ENCODE measurements at places on chromosomes 16 and 17.

DNA sequence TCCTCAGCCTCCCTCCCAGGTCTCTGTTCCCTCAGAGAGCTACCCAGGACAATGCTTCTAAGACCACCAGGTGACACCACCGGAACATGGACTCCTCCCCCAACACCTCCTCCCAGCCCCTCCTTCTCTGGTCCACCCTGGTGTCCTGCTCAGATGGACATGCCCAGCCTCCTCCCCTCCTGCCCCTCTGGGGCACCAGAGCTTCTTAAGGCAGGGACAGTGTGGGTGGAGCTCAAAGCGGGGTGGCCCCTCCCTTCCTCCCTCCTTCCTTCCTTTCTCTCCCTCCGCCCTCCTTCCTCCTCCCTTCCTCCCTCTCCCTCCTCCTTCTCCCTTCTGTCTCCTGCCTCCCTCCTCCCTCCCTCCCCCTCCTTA lies 22.7 kb downstream of the TRPV3 start:
- no peak for DNase-seq

DNA sequence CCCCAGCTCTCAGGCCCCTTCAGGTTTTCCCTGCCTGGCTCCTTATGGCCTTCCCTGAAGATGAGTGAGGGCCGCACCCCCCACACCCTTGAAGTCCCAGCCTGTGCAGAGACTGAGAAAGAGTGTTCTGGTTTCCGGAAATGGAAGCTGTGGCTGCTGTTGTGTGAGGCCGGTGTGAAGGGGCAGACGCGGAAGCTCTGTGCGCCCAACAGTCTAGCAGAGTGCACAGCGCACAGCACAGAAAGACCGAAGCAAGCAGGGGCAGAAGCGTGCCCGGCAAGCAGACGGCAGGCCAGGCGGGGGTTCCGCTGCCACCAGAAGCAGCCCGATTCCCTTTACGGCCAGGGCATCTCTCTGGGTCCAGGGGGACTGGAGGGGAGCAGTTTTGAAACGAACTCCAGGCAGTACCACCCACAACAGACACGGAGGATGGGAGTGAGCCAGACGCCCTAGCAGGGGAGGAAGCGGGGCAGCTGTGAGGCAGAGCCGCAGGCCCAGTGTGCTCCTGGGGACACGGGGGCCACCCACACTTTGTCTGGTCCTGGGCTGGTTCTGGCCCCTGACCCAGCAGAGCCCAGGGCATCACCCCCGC lies 16.7 kb downstream of the TPSG1 start:
- no peak for DNase-seq

DNA sequence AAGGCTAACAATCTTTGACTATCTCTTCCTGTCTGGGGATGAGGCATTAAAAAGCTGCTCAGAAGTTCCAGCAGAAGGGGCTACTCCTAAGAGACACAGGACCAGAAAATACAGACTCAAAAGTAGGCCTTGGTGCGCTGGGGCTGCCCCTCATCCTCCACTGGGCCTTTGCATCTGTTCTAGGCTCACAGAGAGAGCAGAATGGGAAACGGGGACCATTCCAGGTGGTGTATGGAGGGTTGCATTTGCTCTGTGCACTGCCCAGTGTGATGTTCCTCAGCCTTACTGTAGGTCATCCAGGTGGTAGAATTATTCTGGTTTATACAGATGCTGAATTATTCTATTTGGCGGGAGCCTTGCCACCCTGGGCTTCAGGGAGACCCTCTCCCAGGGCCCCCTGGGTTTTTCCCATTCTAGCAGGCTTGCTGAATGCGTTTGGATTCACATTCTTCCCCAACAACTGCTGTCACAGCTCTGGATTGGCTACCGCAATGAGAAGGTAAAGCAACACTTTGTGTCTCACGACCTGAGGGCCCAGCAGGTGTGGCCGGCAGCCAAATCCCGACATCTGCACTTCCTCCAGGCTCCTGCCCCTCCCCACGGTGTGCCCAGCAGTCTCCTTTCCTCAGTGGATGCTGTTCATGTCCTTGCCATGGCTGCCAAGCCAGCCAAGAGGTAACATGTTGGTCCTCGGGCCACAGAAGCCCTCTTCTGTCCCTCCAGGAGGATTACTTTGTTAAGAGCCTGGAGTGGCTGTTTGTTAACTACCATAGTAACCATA lies 25.0 kb upstream of the ZNHIT3 start:
- no peak for DNase-seq

DNA sequence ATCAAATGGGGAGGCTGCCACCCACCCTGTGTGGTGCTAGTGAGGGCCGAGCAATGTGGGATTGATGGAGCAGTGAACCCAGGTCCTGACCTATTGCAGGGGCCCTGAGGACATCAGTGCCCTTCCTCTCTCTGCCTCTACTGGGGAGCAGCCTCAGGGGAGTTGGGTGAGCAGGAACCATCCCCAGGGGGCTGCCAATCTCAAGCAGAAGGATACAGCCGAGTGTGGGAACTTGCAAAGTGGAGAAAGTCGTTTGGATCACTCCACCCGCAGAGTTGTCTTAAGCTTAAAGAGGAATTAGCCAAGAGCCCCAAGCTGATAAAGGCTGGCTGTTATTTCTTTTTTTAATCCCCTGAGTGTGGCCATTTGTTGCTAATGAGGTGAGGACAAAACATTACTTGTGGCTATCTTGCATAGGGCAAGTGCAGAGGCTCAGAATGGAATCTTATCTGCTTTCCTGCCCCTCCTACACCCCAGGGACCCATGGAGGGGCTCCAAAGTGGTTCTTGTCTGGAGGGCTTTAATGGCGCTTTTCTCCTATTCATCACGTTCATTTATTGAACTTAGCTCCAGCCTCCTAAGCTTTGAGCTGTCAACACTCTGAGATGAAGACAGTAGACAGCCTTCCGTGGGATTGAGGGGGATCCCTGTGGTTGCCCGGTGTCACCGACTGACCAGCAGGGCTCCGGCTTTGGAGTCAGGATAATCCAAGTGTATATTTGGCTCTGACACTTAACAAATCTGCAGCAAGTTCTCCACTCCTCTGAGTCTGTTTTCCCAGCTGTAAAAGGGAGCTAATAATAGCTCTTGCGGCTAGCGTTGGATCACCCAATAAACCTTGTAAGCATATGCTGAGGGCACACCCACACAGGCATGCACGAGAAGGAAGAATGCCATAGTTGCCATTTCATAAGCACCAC lies 45.1 kb downstream of the MYH11 start:
- no peak for DNase-seq

GRCh38 chr17:67523101-67523500 lies 146.0 kb downstream of the PITPNC1 start:
- no peak for DNase-seq

GRCh38 chr16:54928411-54929089 lies 2.1 kb upstream of the IRX5 start:
- no peak for DNase-seq

- no peak for DNase-seq
Measured at GRCh38 chr17:28887871-28888471, 9.6 kb downstream of the FLOT2 start.

DNA sequence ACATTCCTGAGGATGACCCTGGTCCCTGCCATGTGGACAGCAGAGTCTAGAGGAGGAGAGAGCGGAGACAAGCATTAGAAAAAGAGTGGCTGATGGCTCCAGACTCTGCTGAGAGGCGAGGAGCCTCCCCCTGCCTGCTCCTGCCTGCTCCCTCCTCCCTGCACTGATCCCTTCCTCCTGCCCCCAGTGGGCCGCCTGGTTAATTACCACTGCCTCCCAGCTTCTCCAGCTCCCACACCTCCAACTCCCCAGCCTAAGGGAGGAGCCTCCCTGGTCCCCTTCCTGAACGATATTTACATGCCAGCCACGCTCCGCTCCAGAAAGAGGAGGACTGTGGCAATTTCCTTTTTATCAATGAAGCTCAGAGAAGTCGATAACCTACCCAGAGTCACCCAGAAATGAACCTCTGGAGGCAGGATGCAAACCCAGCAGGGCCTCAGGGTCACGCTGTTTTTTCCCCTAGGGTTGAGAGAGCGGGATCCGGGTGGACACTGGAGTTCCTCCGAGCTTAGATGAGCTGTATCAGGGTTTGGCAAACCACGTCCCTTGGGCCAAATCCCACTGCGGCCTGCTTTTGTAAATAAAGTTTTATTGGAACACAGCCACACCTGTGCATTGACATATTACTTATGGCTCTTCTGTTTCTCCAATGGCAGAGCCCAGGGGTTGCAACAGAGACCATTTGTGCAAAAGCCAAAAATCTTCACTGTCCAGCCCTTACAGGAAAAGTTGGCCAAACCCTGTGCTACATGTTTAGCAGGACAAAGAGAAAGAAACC lies 27.1 kb upstream of the JPH3 start:
- no peak for DNase-seq

GRCh38 chr17:6524520-6524919 lies 31.8 kb downstream of the PITPNM3 start:
- no peak for DNase-seq

DNA sequence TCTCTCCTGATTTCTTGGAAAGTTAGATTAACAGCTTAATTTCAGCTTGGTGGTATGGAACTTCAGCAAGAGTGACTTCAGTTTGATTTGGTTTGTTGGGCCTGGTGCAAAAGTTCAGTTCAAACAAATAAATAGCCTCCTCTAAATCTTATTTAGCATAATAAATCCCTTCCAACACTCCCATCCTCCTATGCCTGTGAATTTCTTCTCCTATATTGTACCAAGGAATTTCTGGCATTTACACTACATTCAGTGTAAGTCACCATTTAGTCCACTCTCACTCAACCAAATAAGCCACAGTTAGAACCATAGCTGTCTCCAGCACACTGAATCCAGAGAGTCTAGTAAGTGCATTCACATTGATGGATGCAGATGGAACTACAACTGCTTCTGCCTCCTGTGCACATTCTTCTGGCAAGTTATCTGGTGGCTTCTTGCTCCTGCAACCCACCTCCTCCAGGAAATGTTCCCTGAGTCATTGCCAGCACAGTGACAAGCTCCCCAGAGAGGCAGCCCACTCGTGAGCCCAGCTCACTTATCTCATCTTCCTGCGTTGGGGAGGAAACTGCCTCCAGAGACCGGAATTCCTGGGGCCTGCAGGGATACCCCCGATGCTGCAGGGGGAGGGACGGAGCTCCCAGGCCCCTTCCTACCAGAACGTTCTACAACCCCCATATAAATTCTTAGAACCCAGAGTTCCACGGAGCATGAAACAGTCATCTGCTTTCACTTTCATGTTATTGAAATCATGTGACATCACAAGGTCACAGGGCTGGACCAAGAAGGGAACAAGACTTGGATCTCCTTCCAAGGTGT lies 318.3 kb downstream of the PHKB start:
- no peak for DNase-seq

DNA sequence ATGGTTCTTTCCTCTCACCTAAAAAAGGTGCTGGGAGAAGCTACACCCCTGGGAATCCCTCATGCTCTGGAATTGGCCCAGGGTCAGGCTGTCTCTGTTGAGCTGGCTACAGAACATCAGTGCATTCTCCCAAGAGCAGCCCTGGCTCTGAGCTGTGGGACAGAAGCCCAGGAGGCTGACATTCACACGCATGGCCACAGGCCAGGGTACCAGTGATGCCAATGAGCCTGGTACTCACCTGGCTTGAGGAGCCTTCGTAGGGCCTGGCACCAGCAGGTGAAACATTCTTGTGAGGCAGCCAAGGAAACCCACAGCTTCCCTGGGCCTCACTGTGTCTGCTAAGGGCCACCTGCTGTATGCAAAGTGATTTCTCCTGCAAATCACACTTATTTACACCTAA lies 121.7 kb upstream of the CCL2 start:
- no peak for DNase-seq

- no peak for DNase-seq
Measured at GRCh38 chr17:57902800-57903759, 52.1 kb downstream of the CUEDC1 start.

DNA sequence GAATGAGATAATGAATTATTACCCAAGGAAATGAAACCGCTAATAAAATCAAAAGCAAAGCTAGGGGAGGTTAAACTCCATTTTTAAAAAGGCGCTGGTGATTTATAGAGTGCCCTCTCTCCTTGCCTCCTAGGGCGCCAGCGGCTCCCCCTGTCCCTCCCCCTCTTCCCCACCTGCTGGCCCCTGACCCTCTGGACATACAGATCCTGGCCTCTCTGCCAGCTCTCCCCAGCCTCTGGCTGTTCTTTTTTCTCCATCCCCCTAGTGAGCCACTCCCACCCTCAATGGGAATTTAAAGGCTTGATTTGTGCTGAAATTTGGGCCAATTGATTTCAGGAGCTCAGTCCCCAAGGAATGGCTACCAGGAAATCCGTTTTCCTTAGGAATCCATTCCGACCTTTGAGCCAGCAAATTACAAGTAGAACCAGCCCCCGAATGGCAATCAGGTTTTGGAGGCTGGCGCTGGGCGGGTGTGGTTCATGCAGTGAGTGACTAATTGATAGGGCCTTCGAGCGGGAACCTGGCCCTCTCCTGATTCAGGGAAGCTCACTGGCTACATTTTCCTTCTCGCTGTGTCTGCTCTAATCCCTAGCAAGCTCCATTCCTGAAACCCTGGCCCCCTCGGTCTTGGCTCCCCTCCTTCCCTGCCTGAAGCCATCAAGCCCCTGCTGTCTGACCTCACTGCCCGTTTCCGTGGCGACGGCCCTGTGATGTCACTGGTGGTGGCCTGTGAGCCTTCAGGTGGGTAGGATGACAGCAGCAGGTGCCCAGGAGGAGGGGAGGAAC lies 141.9 kb upstream of the SDK2 start:
- DNase-seq = no peak

Data from omental fat pad (tissue), 4 donors.